ENCODE measurements at places on chromosomes 1 and 21. TPM values are rescaled to one million over a fixed set of nuclear protein-coding genes. Genes with fewer than 3 reads are reported as not detected.

DNA sequence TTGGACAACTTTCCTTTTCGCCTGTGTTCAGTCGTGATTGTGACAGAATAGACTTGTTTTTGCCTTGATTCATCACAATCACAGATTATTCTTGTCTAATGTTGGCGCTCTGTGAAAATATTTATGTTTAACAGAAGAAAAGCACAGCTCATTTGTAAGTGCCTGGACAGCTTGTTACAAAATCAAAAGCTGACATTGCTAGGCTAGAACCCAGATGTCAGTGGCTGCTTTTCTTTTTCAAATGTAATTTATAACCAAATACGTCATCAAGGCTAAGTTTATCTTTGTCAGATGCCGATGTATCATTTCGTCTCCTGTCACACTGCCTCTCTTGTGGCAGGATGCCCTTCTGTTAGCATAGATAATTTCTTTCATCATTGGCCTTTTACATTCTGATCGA lies 1227.3 kb downstream of the PLA2G4A start:
- no peak overlapping the region for H3K4me3 ChIP-seq
- H3K27ac ChIP-seq, result no peak overlapping the region
- no peak for DNase-seq
- no peaks in the 10 kb centered on the region for H3K4me1 ChIP-seq
- no peaks in the 10 kb centered on the region for H3K27me3 ChIP-seq

- H3K27me3 ChIP-seq, result no peaks in the 10 kb centered on the region
- no peak for DNase-seq
- no peak overlapping the region for H3K27ac ChIP-seq
- peaks cover 8% of the 10 kb centered on the region for H3K36me3 ChIP-seq
- H3K4me3 ChIP-seq, result no peak overlapping the region
- H3K4me1 ChIP-seq, result no peaks in the 10 kb centered on the region
Measured at GRCh38 chr1:28718586-28719331, 18.0 kb upstream of the YTHDF2 start.

FCRL6 gene
- total RNA-seq, result 5.2 TPM

UBQLN4 gene
- 34.6 TPM for total RNA-seq

DNA sequence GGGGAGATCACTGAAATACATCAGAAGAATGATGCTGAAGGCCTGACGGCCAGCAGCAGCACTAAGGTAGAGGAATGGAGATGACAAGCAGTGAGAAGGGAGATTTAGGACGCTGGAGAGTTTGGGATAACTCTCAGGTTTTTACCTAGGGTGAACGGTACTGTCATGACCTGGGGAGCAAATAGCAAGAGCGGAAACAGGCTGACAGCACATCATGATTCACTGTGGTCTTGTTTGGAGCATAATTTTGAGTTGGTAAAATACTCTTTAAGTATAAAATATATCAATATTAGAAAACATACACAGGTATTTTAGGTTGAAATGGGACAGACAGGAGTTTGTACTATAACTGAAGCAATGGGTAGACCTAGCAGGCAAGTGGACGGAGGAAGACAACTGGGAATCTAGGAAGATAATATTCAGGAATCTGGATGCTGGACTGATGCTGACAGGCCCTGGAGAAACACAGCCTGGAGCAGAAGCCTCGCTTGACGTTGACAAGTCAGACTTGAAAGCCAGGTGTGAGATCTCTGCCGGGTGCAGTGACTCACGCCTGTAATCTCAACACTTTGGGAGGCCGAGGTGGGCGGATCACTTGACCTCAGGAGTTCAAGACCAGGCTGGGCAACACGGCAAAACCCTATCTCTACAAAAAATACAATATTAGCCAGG lies 33.3 kb downstream of the ALG14 start:
- no peaks in the 10 kb centered on the region for H3K36me3 ChIP-seq
- H3K4me1 ChIP-seq, result peaks cover 15% of the 10 kb centered on the region
- no peaks in the 10 kb centered on the region for H3K27me3 ChIP-seq
- H3K4me3 ChIP-seq, result no peak overlapping the region

DNA sequence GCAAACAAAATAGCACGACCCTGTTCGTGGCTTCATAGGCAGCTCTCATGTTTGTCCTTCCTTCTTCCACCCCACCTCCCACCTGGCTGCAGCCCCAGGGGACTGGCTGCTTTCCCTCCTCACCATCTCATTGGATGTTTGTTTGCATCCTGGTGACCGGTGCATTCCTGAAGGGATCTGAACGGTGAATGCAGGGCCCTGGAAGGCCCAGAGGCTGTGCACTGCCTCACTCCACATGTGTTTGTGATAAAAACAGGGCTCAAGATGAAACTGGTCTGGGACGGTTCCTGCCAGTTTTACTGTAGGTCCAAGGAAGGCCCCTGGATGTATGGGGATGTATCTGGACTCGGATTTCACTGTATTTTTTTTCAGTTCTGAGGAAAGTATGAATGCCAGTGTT lies 42.8 kb downstream of the CNN3 start:
- peaks cover 5% of the 10 kb centered on the region for H3K4me1 ChIP-seq
- H3K4me3 ChIP-seq, result peak overlapping the region; percentile 11
- no peaks in the 10 kb centered on the region for H3K36me3 ChIP-seq
- H3K27me3 ChIP-seq, result no peaks in the 10 kb centered on the region
- peak; percentile 51 for DNase-seq

DNA sequence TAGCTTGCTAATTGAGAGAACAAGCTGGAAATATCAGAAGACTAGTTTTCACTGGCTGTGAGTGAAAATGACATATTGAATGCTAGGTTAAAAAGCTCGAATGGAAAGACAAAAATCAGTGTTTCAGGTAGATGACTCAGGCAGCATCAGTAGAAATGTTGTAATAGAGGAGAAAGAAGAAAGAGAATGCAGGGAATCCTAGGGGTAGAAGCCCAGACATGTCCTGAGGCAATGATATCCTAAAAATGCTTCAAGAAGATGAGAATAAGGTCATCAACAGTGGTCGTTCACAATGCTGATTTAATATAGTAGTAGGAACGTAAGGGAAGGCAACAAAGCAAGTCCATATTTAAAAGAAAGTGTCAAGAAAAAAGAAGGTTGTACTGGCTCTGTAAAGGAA lies 96.7 kb upstream of the HP1BP3 start:
- DNase-seq, result no peak
- no peak overlapping the region for H3K27ac ChIP-seq
- H3K4me3 ChIP-seq, result no peak overlapping the region
- H3K27me3 ChIP-seq, result no peaks in the 10 kb centered on the region

DNA sequence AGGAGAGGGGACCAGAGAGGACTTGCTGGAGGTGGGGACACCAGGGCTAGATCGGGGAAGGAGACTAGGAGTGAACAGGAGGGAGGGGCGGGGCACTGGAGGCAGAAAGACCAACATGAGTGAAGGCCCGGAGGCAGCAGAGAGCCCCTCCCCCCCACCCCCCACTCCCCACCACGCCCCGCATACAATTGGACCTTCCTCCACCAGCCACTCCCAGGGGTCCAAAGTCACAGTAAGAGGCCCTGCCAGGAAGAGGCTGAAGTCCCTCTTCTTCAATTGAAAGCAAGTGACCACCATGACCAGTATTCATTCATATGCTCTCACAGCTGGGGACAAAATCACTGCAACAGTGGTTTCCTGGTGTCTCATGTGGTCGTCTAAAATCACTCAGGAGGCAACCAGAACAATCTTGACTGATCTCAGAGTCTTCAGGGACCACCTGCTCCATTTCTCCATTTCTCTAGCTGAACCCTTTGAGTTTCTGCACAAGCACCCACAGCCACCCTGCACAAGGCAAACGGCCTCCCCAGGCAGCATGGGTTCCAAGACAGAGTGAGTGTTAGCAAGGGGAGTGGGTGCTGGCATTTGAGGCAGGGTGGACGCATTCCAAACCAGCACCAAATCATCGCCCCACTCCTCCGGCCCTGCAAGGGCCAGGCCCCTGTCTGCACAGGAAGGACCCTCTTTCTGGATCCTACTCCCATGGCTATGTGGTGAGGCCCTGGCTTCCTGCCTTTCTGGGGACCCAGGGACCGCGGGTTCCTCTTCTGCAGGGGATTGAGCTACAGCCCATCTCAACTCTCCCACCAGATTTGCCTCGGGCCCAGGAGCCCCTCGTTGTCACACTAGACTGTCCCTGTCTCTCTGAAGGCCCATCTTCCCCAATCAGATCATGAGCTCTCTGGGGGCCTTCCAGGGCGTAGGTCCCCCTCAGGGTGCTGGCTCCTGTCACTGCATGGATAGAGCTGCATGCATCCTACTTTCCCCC lies 17.0 kb downstream of the LAPTM5 start:
- no peak overlapping the region for H3K27ac ChIP-seq
- peaks cover 24% of the 10 kb centered on the region for H3K4me1 ChIP-seq
- DNase-seq, result no peak
- no peak overlapping the region for H3K4me3 ChIP-seq
- no peaks in the 10 kb centered on the region for H3K27me3 ChIP-seq

GRCh38 chr1:31788825-31789256 lies 24.7 kb upstream of the ADGRB2 start:
- H3K27me3 ChIP-seq, result no peaks in the 10 kb centered on the region
- H3K27ac ChIP-seq, result peak overlapping the region; percentile 87
- no peak for DNase-seq
- H3K4me3 ChIP-seq, result peak overlapping the region; percentile 57
- no peaks in the 10 kb centered on the region for H3K36me3 ChIP-seq

CCDC17 gene
- total RNA-seq, result 17.6 TPM

PAPPA2 gene
- 2.4 TPM for total RNA-seq

- DNase-seq, result no peak
- H3K4me1 ChIP-seq, result peaks cover 64% of the 10 kb centered on the region
- H3K36me3 ChIP-seq, result peaks cover 23% of the 10 kb centered on the region
- H3K27ac ChIP-seq, result peak overlapping the region; percentile 92
Measured at GRCh38 chr1:225879521-225880221, 2.5 kb downstream of the TMEM63A start.

GRCh38 chr1:172863031-172863430 lies 187.7 kb downstream of the TNFSF18 start:
- H3K27me3 ChIP-seq, result no peaks in the 10 kb centered on the region
- no peaks in the 10 kb centered on the region for H3K4me1 ChIP-seq
- no peak overlapping the region for H3K27ac ChIP-seq
- H3K36me3 ChIP-seq, result no peaks in the 10 kb centered on the region
- no peak overlapping the region for H3K4me3 ChIP-seq

- no peak overlapping the region for H3K4me3 ChIP-seq
- no peaks in the 10 kb centered on the region for H3K36me3 ChIP-seq
- no peaks in the 10 kb centered on the region for H3K27me3 ChIP-seq
Measured at GRCh38 chr1:31095298-31095981, 29.9 kb upstream of the PUM1 start.

DNA sequence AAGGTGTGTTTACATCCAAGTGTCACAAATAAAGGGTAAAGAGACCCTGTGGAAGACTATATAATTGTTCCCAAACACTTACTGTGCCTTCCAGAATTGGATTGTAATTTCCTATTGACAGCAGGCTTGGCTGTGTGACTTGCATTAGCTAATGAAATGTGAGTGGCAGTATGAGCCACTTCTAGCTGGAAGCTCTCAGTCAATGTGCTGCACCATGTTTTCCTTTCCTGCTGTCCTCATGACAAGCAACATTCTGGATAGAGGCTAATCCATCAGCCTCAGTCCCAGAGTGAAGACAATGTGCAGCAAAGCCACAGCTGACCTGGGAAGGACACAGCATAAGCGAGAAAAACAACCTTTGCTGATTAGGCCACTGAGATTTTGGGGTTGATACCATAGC lies 5.9 kb upstream of the FOXJ3 start:
- no peaks in the 10 kb centered on the region for H3K36me3 ChIP-seq
- H3K27me3 ChIP-seq, result no peaks in the 10 kb centered on the region
- H3K4me1 ChIP-seq, result peaks cover 8% of the 10 kb centered on the region

DNA sequence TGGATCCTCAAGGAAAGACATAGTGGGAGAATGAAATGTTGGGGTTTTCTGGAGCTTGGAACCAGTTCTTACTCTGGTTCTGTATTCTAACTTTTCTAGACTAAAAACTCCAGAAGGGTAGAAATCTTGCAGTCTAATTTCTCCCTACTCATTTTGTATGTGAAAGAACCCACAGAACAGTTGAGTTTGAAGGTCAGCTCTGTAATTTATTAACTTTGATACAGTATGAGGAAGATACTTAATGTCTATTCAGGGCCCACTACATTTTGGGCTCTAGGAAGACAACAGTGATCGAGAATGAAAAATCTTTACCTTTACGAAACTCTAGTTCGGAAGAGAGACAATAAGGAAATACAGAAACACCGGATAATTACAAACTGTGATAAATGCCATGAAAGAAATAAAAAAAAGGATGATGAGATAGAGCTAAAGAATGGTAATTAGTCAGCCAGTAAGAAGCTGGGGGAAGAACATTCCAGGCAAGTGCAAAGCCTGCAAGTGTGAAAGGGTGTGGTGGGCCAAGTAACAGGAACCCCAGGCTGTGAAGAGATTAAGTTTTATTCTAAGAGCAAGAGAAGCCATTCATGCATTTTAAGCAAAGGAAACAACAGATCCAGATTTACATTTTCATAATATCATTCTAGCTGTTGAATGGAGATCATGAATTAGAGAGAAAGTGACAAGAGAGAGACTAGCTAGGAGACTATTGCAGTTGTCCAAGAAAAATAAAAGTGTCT lies 159.9 kb upstream of the HMCN1 start:
- H3K36me3 ChIP-seq, result no peaks in the 10 kb centered on the region
- H3K4me3 ChIP-seq, result no peak overlapping the region
- H3K27me3 ChIP-seq, result no peaks in the 10 kb centered on the region
- no peak overlapping the region for H3K27ac ChIP-seq
- H3K4me1 ChIP-seq, result no peaks in the 10 kb centered on the region

Measured in upper lobe of left lung (tissue), 6 donors.